CD4-positive, alpha-beta memory T cell (primary cell): ENCODE measurements at places on chromosomes 16 and 17. TPM values are rescaled to one million over a fixed set of nuclear protein-coding genes. Genes with fewer than 3 reads are reported as not detected.

- DNase-seq, result no peak
Measured at GRCh38 chr17:46124695-46125592, 68.3 kb downstream of the KANSL1 start.

GRCh38 chr17:67619555-67619954 lies 98.2 kb upstream of the NOL11 start:
- DNase-seq, result no peak

- DNase-seq, result no peak
Measured at GRCh38 chr17:44655983-44656710, at the start of gene MEIOC. Gene MEIOC (plus strand): TSS chr17:44656468. CDS start chr17:44656614, 146 bp downstream.

DNA sequence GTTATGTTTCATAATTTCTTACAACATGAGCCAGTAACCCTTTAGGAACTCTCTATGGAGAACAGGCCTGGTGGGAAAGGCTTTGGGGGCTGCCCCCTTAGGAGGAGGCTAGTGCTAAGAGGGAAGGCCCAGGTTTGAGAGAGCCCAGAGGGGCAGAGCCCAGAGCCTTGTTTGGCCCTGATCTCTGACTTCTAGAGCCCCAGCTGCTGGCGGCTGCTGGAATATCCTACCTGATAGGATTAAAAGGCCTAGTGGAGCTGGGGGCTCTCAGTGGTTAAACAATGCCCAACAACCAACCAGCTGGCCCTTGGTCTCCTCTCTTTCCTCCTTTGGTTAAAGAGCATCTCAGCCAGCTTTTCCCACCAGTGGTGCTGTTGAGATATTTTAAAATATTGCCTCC lies 54.1 kb downstream of the IGF2BP1 start:
- no peak for DNase-seq

The DHX8 gene
- polyA plus RNA-seq, result 43.8 TPM

- DNase-seq, result no peak
Measured at GRCh38 chr16:87695534-87695933, 70.3 kb downstream of the KLHDC4 start.

The GRB7 gene
- not detected for polyA plus RNA-seq

- no peak for DNase-seq
Measured at GRCh38 chr17:76008630-76009425, 8.2 kb downstream of the CDK3 start.

DNA sequence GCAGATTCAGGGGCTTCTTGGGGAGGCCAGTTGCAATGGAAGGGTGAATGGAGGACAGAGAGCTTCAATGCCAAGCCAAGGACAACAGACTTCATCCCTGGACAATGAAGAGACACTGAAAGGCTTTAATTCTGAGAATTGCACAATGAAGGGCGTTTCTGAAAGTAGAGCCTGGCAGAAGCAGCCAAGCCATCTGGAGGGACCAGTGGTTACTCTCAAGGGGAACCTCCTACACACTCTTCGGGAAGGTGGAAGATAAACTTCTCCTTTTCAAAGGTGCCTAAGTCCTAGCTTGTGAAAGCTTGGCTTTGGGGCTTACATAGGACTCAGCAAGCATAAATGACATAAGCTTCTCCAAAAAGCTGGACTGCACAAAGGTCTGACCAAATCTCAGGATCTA lies 6.2 kb upstream of the CES1 start:
- DNase-seq, result no peak

DNA sequence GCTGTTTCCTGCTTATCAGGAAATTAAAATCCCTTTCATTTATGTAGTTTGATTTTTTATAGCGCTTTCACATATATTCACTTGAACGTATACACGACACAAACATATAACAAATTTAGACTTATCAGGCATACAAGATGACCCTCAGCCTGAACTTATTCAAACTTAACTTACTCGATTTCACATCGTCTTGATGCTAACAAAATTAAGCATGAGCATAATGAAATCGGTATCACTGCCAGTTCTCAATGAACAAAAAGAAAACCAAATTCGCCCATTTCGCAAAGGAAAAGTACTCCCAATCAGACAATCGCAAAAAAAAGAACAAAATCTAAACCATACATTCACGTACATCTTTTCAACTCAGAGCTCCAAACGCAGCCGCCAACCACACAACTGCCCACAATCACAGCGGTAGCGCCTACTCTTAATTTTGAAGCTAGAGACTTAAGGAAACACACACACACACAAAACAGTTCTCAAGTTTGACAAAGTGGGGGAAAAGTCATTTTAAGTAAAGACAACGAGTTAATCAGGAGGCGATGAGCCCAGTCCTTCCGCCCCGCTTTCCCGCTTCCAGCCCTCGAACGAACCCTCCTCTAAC lies 1.1 kb downstream of the GJC1 start:
- DNase-seq, result peak; percentile 26

GRCh38 chr17:78411241-78411857 lies 32.9 kb downstream of the PGS1 start:
- DNase-seq, result no peak

The HLF gene
- 3.7 TPM for polyA plus RNA-seq

The CCDC200 gene
- polyA plus RNA-seq, result not detected

GRCh38 chr16:4410335-4411075 lies 5.9 kb downstream of the CORO7 start:
- peak; percentile 24 for DNase-seq

The CALB2 gene
- polyA plus RNA-seq, result not detected

- no peak for DNase-seq
Measured at GRCh38 chr16:85991425-85991824, 92.5 kb downstream of the IRF8 start.

The SCO1 gene
- polyA plus RNA-seq, result 20.2 TPM

The PYDC1 gene
- not detected for polyA plus RNA-seq

The PKMYT1 gene
- not detected for polyA plus RNA-seq

GRCh38 chr17:45906237-45906636 lies 11.9 kb downstream of the MAPT start:
- DNase-seq, result no peak

DNA sequence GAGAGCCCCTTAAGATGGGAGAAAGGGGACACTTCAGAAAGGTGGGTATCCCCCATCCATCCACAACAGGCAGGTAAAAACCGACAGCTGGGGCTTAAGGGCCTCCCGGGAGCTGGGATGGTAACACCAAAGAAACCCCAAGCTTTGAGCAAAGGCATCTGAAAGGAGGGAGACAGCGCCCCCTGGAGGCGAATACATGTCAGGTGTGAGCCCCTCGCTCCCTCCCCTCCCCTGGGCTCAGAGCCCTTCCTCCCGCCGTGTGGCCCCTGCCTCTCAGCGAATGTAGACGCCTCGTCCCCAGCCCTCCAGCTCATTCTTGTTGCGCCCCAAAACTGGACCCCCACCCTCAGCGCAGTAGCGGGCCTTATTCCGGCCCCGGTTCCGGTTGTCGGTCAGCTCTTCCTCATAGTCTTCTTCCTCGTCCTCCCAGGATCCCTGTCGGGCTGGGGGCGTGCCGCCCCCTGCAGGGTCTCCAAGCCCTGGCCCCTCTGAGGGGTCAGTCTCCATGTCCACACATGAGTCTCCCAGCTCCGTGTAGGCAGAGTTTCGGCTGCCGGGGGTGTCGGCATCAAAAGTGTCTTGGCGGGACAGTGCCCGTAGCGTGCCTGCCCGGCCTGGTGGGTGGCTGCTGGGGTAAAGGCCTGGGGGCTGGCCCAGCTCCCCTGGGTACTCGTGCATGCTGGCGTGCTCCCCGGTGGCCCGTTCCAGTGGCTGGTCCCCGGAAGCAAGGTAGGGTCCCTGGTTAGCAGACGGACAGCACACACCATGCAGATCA lies 9.1 kb upstream of the ARL5C start:
- peak; percentile 73 for DNase-seq

The HSD17B2 gene
- polyA plus RNA-seq, result not detected

GRCh38 chr17:1229349-1229899 lies 40.8 kb upstream of the BHLHA9 start:
- peak; percentile 40 for DNase-seq

GRCh38 chr17:33120103-33120502 lies 128.5 kb downstream of the SPACA3 start:
- no peak for DNase-seq

DNA sequence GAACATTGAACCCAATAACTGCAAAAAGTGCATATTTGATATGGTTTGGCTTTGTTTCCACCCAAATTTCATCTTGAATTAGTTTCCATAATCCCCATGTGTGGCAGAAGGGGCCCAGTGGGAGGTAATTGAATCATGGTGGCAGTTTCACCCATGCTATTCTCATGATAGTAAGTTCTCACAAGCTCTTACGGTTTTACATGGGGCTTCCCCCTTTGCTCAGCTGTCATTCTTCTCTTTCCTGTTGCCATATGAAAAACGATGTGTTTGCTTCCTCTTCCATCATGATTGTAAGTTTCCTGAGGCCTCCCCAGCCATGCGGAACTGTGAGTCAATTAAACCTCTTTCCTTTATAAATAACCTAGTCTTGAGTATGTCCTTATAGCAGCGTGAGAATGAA lies 127.6 kb downstream of the CHD9NB start:
- DNase-seq, result no peak

DNA sequence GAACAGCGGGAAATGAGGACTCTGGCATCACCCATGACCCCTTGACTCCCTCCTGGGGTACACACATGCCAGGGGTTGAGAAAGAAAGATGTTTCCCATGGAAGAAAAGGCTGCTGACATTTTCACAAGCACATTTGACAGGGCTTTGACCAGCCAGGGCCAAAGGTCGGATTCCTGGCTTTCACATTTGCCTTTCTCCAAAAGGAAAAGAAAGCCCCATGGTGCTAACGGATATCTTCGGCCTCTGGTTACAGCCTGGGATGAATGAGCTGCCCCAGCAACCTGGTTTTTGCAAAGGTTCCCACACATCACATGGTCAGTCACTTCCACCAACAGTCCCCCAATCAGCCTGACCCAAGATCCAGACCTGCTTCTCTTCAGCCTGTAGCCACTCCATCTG lies 478.2 kb upstream of the CDH11 start:
- no peak for DNase-seq

The SMTNL2 gene
- not detected for polyA plus RNA-seq

- DNase-seq, result no peak
Measured at GRCh38 chr17:34680151-34680550, 100.8 kb downstream of the TMEM132E start.

DNA sequence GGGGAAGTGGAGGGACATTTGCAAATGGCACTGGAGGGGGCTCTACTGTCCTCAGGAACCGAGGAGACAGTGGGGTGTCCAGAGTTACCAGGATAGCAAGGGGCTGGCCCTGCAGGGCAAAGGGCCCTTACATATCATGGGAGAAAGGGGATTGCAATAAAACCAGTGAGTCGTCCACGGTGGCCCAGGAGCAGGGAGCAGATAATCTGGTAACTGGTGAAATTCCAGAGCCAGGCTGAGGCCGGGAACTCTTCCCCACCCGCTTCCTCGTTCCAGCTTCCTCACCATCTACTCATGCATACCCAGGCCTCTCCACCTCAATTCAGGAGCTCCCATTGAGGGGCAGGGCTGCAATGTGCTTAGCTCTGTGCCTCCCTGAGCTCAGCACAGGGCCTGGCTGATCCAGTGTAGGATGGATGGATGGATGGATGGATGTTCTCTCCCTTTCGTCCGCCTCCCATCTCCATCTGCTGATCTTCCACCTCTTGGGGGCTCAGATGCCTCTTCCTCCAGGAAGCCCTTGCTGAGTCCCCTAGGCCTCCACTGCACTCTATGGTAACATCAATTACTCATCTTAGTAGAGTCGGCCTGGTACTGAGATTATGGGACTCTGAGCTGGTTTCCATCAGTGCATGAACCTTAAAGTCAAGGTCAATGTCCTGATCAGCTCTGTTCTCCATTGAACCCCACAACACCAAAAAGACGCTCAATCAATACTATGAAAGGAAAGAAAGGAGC lies 41.2 kb upstream of the NDRG4 start:
- DNase-seq, result no peak

DNA sequence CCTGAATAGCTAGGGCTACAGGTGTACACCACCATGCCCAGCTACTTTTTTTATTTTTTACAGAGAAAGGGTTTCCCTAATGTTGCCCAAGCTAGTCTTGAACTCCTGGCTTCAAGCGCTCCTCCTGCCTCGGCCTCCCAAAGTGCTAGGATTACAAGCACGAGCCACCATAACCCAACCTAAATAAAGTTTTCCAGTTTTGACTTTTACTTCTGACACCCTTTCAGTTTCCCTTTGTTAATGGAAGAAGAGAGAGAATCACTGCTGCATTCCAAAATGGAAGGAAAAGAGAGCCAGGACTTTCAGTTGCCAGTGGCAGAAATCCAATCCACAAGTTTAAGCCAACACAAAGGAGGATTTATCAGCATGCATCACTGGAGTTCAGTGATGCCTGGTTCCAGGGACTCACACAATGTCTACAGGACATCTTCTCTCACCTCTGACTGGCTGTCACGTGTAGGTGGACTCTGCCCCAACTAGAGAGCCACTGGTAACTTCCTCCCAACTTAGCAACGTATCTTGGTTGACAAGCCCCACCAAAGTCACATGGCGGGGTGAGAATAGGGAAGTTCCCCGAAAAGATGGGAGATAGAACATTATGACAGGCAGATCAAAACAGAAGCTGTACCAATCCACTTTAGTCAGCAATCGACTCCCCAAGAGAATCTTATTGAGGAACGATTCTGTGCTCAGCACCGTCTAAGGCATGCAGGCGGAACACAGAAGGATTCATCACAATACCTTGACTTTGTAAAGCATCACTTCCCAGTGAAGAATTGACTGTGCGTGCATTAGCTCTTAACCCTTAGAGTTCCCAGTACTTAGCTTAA lies 46.5 kb downstream of the GAS7 start:
- no peak for DNase-seq

The MYL11 gene
- polyA plus RNA-seq, result not detected

GRCh38 chr17:45747911-45748310 lies 36.2 kb upstream of the CRHR1 start:
- no peak for DNase-seq

GRCh38 chr17:60971515-60972369 lies 294.1 kb downstream of the BCAS3 start:
- DNase-seq, result peak; percentile 15

The MARCHF10 gene
- polyA plus RNA-seq, result 0.66 TPM
